ENCODE measurements at places on chromosomes 2 and 18. TPM values are rescaled to one million over a fixed set of nuclear protein-coding genes. Genes with fewer than 3 reads are reported as not detected.

VSNL1 gene
- 355 TPM for polyA plus RNA-seq

- DNase-seq: no peak
These were observed 27.7 kb downstream of the ADRA2B start for GRCh38 chr2:96088340-96089335.

DNA sequence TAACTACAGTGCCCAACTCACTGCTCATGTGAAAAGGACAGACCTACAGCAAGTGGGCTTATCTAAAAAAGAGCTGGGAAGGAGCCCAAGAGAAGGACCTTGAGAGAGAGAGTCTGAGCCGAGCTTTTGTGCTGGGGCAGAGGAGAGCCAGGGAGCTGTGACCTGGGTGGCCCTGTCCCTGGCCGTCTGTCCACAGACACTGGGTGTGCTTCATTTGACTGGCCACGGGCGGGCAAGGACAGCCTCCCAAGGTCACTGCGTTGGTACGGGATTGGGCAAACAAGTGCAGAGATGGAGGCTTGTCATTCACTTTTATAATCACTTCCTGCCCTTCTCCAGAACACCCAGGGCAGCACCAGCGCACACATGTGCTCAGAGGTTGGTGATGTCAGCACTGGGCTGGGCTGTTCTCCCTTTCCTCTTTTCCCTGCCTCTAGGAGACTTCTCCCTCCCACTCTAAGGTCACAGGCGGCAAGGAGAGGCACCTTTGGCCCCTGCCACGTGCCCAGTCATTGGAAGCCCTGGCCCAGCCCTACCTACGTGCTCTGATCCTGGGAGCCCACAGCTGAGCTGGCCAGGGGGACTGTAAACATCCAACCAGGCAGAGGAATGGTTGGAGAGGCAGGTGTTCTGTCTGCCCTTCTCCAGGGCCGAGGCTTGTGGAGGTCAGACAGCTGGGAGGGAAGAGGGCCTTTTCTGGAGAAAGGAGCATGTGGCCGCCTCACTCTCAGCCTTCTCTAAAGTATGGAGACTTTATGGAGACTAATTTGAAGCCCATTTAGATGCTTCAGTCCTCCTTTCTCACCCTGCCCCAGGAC lies 6.4 kb upstream of the PSD4 start:
- DNase-seq: no peak

DNA sequence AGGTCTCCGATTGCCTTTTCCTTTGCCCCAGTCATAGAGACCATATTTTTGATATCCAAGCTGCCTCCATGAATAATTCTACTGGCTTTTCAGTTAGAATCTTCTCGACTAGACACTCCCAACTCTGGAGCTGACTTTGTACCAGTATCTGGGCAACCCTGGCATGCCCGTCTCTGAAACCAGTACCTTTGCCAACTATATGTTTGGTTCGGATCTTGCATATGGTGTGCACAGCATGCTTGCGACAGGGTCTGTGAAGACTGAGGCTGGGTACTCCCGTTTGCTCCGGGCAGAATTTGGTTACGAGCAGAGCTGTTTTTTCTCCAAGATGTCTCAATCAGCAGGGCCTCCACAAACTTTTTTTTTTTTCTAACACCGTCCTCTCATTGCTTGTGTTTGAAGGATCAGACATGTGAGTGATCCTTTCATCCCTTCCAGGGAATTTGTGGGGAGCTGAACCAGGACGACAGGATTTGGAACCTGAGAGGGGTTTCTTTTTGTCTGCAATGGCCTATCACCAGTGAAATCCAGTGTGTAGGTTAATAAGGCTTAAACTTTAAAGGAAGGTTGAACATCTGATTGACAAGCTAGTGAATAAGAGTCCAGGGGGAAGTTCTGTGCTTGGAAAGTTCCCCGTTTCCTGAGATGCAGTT lies 322.3 kb downstream of the MYCN start:
- DNase-seq: no peak

DNA sequence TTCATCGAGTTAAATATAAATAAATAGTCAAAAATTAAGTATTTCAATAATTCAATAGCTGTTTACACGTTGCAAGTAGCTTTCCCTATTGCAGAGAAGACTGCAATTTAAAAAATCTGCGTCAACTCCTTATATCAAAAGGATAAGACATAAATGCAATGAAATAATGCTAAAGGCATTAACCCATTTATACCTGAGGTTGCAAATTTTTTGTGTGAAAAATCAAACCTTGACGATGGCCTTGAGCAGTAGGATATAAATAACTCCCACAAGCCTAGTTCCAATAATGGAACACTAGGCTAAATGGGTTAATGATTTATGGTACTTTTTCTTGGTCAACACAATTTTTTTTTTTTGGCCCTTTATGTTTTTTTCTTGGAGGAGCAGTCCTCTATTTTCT lies 76.4 kb upstream of the CDKL4 start:
- DNase-seq: no peak

DNA sequence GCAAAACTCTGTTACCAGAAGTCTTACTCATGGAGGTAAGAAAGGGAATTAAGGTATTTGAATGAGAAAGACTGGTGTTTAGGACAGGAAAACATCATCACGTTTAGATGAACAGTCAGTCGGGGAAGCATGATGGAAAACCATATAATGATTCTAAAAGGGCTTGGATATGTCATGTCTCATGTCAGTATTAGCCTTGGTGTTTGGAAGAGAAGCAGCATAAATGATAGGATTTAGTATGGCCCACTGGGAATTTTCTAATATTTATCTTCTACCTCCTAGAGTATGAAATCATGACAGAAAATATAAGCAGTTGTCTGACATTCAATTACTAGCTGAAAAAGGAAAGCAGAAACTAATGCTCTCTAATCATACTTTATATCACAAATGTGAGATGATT lies 1643.6 kb upstream of the CELF4 start:
- DNase-seq: no peak

DNA sequence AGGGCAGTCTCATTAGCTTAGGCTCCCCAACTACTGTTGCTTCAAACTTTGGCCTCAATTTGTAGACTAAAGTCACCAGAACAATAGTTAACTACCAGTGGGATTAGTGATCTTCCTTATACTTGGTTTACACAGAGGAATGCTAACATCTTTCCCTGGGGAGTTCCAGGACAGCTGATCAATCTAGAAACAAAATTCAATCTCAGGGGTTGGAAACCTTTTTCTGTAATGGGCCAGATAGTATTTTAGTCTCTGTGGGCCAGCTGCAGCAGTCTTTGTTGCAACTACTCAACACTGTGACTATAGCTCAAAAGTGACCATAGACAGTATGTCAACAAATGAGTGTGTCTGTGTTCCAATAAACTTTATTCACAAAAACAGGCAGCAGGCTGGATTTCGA lies 85.7 kb downstream of the METTL8 start:
- DNase-seq: no peak

POTEC gene
- polyA plus RNA-seq: 0.08 TPM

- no peak for DNase-seq
These were observed 3.6 kb downstream of the MAB21L4 start for GRCh38 chr2:240892356-240892755.

- no peak for DNase-seq
These were observed 13.4 kb downstream of the CERS6 start for GRCh38 chr2:168469281-168469988.

DNA sequence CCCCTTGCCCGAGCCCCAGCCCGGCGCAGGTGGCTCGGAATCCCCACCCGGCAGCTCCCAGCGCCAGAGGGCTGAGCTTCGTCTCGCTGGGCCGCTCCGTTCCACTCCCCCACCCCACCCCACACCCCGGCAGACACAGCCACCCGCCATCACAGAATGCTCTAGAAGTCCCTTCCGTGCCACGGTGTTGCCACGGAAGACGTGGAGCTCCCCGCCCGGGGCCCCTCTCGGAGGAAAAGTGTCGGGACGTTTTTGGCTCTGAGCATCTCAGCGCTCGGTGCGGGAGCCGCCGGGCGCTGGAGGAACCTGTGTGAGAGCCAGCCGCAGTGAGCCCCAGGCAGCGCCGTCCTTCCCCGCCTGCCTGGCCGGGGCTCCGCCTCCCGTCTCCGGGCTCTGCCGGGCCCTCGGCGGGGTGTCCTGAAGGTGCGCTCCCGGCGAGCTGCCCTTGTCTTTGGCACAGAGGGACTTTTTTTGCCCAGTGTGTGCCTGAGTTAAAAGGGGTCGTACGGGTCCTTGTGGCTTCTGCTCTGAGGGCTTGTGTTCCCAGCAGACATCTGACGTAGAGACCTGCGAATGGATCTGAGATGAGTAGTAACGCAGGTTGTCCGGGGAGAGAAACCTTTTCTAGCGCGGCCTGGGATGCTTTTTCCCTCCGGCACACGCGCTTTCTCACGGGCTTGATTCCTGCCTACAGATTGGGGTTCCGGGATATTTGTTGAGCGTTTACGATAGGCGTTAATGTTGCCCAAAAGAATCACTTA lies 1.8 kb downstream of the ZCCHC2 start:
- peak; percentile 74 for DNase-seq

DNA sequence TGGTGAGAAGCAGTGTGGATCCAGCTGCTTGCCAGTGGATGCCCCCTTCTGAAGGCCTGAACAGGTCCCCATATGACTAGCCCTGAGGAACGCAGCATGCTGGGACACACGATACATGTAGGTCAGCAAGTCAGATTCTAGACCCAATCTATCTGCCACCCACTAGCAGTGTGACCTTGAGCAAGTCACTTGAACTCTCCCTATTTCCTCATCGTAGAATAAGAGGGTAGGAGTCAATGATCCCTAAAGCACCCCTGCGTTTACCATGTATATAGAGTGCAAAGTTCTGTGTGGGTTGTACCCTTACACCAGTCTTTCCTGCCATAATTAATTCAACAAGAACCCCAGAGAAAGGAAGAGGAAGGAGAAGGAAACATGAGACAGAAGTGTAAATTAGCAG lies 123.7 kb downstream of the GALNT14 start:
- DNase-seq: no peak

- DNase-seq: peak; percentile 41
These were observed 1304.4 kb upstream of the ACVR2A start for GRCh38 chr2:146540271-146540932.

DNA sequence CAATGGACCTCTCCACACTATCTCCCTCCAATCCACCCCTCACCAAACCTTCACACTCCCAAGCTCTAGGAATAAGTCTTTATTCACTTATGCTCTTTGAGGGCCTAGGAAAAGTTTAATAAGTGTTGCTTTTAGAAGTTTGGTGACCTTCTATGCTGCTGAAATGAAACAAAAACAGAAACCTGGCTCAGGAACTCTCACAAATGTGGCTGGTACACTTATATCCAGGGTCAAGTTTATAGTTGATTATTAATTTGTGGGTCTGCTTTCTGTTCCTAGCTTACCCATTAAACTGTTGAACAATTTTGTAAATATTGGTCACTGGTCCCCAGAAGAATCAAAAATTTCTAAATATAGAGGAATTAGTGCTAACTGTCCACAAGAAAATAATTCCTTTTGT lies 14.2 kb upstream of the ANKRD44 start:
- no peak for DNase-seq

LRRTM1 gene
- 39.3 TPM for polyA plus RNA-seq

FOXI3 gene
- 0.26 TPM for polyA plus RNA-seq

- DNase-seq: no peak
These were observed 62.3 kb upstream of the CTIF start for GRCh38 chr18:48476550-48476917.

GRCh38 chr2:146894514-146894913 lies 950.3 kb upstream of the ACVR2A start:
- DNase-seq: no peak

ARHGAP15 gene
- polyA plus RNA-seq: 9.6 TPM

BOLL gene
- 0.08 TPM for polyA plus RNA-seq

DNA sequence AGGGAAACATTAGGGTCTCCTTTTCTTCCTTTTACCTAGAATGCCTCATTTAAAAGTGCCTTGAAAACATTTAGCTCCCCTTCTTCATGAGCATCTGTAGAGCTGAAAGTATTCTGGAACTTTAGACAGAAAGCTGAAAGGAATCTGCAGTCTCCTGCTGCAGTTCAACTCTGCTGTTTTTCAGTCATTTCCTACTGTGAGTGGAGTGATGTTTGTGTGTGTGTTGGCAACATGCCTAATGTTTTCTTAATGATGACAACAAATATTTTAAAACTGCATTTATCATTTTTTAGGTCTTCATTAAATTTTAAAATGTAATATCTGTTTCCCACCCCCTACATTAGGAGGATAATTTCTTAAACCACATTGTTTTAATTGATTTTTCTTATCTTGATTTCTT lies 66.6 kb downstream of the TWSG1 start:
- DNase-seq: no peak

DNA sequence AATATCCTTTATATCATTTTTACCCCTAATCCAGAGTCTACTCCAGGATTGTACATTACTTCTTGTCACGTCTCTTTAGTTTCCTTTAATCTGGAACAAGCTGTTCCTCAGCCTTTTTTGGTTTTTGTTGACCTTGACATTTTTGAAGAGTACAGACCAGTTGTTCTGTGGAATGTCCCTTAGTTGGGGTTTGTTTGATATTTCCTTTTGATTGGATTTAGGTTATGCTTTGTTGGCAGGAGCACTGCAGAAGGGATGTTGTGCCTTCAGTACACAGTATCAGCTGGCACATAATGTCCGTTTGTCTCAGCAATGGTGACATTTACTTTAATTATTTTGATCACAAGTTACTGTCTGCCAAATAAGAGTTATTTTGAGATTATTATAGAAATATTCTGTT lies 160.6 kb downstream of the MEIS1 start:
- no peak for DNase-seq

DNA sequence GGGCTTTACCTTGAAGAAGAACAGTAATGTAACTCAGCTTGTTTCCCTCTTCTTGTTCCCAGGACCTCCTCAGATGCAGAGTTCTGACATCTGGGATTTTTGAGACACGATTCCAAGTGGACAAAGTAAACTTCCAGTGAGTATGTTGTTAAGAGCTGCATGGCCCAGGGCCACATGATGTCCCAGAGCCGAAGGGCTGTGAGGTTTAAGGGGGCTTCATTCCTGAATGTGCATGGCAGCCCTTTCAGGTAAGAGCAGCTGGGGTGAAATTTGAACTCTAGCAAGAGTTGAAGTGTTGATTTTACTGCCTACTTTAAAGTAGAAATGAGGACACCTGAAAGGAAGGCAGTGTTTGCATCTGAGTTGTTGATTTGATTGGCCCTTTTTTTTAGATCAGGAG lies 13.3 kb downstream of the CHMP1B start:
- DNase-seq: no peak

PID1 gene
- 73.2 TPM for polyA plus RNA-seq

Data from spinal cord (tissue), 10 donors.